ENCODE measurements at places on chromosomes 13 and 19. TPM values are rescaled to one million over a fixed set of nuclear protein-coding genes. Genes with fewer than 3 reads are reported as not detected.

Gene HIF3A
- total RNA-seq: 78.6 TPM

DNA sequence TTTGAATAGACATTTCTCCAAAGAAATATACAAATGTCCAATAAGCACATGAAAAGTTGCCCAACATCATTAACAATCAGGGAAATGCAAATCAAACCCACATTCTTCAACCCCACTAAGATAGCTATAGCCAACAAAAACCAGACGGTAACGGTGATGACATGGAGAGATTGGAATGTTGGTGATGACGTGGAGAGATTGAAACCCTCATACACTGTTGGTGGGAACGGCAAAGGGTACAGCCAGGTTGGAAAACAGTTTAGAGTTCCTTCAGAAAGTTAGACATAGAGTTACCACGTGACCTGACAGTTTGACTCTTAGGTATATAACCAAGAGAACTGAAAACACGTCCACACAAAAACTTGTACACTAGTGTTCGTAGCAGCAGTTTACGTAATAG, 48.1 kb downstream of the TNFRSF19 start:
- DNase-seq: no peak

DNA sequence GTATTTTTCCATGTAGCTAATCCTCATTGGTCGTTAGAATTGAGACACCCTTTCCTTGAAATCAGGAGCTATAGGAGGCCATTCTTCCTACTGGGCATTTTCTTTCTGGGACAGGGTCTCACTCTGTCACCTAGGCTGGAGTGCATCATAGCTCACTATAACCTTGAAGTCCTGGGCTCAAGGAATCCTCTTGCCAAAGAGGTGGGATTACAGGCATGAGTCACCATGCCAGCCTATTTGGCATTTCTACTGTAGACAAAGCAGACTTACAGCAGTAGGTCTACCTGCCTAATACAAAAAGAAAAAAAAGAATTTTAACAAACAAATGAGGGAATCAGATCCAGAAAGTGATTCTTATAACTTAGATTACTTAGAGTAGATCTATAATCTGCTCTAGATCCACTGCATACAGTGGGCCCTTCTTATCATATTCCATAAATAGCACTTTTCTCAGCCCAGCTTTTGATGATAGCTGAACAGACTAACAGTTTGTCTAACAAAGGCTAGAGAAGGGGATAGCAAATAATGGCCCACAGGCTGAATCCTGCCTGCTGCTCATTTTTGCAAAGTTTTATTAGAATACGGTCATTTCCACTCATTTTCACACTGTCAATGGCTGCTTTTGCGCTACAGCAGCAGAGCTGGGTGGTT, 36.7 kb upstream of the USPL1 start:
- no peak for DNase-seq

- no peak for DNase-seq
Observed at GRCh38 chr19:38337360-38337653, 1.7 kb downstream of the CATSPERG start.

Gene KLK8
- total RNA-seq: not detected

- DNase-seq: no peak
Observed at GRCh38 chr19:8338835-8339234, 4.2 kb downstream of the KANK3 start.

DNA sequence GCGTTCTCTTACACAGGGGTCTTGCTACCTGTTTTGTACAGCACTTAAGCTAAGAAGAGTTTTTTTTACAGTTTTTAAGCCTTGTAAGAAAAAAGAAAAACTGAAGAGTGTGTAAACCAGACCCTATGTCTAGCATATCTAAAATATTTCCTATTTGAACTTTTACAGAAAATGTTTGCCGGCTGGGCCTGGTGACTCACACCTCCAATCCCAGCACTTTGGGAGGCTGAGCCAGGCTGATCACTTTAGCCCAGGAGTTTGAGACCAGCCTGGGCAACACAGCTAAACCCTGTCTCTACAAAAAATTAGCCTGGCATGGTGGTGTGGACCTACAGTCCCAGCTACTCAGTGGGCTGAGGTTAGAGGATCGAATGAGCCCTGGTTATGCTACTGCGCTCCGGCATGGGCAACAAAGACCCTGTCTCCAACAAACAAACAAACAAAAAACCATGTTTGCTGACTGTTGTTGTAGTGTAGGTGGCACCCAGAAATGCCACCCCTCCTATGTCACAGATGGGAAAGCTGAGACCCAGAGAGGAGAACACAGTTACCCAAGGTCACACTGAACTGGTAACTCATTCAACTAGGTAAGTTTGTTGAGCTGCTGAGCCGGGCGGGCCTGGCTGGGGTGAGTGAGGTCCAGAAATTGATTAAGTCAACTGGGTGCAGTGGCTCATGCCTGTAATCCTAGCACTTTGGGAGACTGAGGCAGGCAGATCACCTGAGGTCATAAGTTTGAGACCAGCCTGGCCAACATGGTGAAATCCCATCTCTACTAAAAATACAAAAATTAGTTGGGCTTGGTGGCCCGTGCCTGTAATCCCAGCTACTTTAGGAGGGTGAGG, 1.9 kb upstream of the VASP start:
- no peak for DNase-seq

Gene CEACAM16
- not detected for total RNA-seq

Gene ZNF829
- 3.2 TPM for total RNA-seq

- no peak for DNase-seq
Observed at GRCh38 chr19:7267792-7268704, 26.2 kb downstream of the INSR start.

Gene VSTM2B
- total RNA-seq: not detected

DNA sequence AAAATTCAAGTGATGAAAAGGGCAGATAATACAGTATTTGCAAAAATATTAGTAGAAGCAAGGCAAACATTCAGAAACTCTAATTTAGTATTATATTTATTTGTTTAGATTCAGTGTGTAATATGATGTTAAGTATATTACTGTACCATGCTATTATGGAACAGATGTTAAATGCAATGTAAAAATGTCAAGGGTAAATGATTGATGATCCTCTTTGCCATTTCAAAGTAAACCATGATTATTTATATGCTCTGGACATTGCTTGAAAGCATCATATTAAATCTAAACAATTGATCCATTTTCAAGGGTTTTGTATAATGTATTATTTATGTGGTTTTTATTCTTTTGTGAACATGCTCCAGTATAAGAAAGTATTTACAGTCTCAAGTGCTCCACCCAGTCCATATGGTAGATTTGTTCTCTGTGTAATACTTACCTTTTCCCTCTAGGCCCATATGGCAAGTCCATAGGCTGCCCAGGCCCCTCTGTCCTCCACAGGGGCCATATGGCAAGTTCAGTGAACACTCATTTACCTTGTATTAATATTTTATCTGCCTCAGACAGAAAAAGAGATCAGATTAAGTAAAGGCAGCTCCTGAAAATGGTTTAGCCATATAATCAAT, 353.5 kb downstream of the DACH1 start:
- DNase-seq: no peak

- DNase-seq: peak; percentile 31
Observed at GRCh38 chr13:79998381-79998880, 342.5 kb downstream of the SPRY2 start.

Gene C1QTNF9
- total RNA-seq: 2.2 TPM

Gene MYBPC2
- total RNA-seq: not detected

- no peak for DNase-seq
Observed at GRCh38 chr19:33998739-33999345, 173.5 kb upstream of the LSM14A start.

Gene VSTM1
- not detected for total RNA-seq

Gene RTBDN
- not detected for total RNA-seq

- no peak for DNase-seq
Observed at GRCh38 chr19:41694196-41694595, 6.1 kb upstream of the CEACAM7 start.

Measured in heart right ventricle (tissue), 16 donors.